ENCODE measurements at places on chromosomes 1 and 21.

DNA sequence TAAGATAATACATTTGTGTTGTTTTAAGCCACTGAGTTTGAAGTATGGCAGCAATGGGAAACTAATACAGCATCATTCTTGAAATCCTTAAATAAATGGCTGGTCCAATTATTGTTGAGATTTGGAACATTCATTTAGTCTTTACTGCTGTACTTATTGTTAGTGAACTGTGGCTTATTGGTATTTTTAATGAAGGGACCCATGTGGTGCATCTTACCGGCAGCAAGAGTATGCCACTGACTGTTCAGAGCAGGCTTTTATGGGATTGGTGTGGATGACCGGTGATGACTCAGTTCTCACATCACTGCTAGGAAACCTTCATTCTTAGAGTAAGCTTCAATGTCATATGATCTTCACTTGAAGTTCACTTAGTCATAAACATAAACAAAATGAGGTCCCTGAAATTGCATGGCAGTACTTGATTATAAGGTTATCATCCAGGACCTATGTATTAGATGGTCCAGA lies 31.5 kb downstream of the PRKAA2 start:
- peak; percentile 6 for DNase-seq

GRCh38 chr1:194309269-194309668 lies 1122.9 kb upstream of the B3GALT2 start:
- no peak for DNase-seq

- no peak for DNase-seq
These were observed 72.2 kb downstream of the PHTF1 start for GRCh38 chr1:113686891-113687618.

DNA sequence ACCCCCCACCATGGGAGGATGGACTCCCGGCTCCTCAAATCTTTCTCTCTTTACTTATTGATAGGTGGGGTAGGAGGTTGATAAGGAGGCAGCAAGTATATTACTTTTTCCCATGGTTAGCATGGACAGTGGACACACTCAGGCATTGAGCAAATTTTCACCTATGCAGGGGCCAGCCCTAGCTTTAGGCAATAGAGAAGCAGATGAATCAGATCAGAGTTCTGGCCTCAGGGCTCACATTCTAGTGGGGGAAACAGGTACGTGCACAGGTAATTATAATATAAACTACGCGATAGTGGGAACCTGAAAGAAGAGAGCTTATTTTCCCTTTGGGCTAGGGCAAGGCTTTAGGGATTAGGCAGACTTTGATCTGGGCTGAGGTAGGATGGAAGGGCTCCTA lies 13.5 kb upstream of the FOXE3 start:
- no peak for DNase-seq

DNA sequence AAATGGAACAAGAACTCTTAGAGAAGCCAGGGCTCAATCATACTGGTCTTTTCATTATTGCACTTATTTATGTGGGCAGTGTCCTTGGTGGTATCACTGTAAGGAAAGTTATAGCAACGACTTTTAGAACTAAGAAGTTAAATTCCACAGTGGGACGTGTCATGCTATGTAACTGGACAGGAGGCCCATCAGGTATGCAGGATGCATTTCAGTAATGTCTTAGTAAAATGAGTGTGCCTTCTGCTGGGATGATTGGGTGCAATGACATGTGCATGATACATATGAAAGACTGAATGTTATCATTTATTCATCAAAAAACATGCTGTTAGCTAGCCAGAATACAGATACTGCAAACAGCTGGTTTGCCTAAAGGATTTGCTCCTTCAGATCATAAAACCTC lies 6.9 kb upstream of the ATP1B1 start:
- no peak for DNase-seq

GRCh38 chr1:113542221-113542701 lies 151.9 kb downstream of the MAGI3 start:
- peak; percentile 60 for DNase-seq

DNA sequence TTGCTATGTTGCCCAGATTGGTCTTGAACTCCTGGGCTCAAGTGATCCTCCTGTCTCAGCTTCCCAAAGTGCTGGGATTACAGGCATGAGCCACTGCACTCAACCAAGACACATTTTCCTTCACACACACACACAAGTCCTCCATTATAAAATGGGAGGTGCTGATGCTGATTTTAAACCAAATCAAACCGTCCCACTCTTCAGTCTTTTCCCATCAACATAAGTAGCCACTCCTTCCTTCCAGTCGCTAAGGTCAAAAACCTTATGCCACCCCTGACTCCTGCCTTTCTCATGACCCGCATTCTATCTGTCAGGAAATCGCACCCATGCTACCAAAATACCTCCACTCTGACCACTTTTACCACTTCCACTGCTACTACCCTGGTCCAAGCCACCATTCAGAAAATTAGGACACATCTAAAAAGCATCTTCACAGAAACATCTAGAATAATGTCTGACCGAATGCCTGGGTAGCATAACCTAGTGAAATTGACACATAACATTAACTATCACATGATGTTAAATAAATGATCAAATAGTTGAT lies 28.0 kb upstream of the IFNGR2 start:
- no peak for DNase-seq

GRCh38 chr1:14724246-14724645 lies 125.8 kb downstream of the KAZN start:
- no peak for DNase-seq

DNA sequence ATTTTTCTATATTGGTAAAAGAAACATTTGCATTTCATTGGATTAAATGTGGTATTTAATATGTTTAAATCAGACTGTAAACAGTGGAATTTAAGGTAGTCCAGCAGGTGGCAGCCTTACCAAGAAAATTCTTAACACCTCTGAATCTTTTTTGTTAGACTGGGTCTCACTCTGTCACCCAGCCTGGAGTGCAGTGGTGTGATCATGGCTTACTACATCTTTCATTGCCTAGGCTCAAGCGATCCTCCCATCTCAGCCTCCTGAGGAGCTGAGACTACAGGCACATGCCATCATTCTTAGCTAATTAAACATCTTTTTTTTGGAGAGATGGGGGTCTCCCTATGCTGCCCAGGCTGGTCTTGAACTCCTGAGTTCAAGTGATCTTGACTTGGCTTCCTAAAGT lies 98.8 kb downstream of the RABGAP1L start:
- no peak for DNase-seq

GRCh38 chr1:159081626-159082025 lies 5.1 kb upstream of the AIM2 start:
- DNase-seq: no peak

All from fibroblast of skin of left biceps (primary cell).